Activated naive CD4-positive, alpha-beta T cell (primary cell): ENCODE measurements at places on chromosomes 2 and 18.

DNA sequence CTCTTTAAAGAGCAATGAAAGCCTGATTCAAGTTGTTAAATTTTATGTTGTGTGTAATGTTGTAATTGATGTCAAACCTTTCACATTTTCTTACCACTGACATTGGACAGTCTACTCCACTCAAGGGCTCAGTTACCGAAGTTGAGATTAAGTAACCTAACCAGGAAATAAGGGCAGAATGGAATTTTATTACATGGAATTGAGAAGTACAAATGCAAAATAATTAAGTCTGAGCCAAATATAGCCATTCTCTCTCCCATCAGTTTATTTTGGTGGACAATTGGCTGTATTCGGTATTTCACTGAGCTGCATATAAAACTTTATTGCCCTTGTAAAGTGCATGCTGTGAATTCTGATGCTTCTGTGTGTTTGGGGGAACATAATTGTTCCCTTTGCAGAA, 231.5 kb downstream of the TTC32 start:
- no peak for DNase-seq

DNA sequence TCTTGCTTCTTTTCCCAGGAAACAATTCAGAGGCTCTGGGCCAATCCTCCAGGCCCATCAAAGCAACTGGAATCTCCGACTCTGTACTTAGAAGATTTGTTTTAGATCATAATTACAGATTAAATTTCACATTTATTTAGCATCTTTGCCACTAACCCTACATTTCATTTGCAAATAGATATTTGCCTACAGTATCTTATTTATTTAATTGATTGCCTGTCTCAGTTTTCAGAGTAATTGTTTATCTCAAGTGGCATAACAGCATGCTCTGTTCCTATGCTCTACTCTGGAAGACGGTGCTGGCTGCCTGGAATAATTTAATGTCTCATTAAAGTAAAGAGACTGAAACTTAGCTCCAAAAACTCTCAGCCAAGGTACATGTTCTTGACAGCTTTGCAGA, 213.4 kb downstream of the HNMT start:
- DNase-seq = no peak

GRCh38 chr2:68512326-68512725, 44.9 kb downstream of the APLF start:
- no peak for DNase-seq

GRCh38 chr2:172693037-172693436, 42.6 kb upstream of the RAPGEF4 start:
- no peak for DNase-seq

DNA sequence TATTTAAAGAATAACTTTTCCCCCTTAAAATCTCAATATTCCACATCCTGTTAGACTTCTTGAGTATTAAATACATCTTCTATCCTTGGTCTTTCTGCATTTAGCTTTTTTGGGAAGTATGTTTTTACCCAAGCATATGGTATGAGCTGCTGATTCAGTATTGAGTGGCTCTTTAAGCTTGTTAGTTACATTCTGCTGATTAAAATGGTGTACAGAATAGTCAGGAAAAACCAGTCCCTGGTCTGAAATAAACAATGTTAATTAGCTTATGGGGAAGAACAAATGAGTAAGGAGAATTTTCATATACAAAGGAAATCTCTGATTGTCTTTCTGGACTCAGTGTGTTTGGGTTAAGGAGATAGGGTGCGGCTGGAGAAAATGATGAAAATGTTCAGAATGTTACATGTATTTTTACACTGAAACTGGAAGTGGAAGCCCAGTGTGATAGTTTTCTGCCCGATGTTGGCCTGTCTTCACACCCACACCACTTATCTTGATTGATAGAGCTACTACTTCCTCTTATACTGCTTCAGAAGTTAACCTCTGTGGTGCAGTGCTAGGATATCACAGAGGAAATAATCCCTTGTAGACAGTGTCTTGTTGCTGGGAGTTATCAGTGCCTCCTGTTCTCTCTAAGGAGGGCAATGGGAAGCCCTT, 84.0 kb downstream of the MSH2 start:
- no peak for DNase-seq

DNA sequence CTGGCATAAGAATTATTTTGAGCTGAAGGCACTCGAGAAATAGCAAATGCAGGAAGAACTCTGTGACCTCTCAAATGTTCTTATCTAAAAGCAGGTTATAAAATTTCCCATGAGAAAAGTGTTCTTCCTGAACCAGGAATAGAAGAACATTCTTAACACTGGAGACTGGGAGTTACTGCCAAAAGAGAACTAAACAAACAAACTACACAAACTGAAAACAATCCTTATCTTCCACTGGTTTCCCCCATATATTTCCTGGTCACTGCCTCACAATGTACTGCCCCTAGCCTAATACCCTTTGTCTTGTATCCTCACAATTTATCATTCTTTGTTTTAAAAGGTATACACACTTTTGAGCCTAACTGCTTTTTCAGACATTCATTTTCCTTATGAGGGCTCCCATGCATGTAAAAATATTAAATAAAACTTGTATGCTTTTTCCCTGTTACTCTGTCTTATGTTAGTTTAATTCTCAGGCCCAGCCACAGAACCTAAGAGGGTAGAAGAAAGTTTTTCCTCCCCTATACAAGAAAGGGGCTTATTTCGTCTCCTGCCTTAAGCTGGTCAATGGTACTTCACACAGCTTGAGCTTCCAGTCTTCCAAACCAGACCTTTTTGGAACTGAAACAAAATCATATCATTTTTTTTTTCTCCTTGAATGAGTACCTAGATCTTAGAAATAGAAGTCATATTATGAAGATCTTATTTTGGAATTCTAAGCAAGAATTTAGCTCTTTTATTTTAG, 110.6 kb downstream of the MSTN start:
- DNase-seq = no peak

DNA sequence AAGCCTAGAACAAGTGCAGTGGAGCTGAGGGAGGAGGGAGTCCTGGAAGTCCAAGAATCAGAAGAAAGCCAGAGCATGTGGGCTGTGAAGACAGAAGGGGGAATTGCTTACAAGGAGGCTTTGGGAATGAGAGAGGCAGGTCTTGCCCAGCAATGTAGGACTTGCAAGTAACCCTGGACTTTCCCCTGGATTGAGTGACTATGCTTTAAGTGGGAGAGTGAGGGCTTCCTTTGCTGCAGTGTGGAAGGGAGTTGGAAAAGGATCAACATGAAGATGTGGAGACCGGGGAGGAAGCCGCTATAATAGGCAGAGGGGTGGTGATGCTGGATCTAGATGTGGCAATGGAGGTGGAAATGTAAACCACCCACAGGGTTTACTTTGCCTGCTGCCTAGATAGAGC, 13.8 kb upstream of the SCYGR1 start:
- DNase-seq = no peak

DNA sequence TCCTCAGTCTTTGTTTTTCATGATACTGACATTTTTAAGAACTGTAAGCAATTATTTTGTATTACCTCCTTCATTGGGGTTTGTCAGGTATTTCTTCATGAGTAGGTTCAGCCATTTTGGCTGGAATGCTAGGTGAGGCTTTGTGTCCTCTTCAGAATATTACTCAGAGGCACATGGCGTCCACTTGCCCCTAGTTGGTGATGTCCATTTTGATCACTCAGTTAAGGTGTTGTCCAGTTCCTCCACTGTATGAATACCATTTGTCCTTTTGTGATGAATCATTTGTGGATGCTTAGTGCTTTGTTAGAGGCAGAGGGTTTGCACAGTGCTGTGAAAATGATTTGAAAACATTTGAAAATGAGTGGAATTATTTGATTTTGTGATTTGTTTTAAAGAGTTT, 4.7 kb downstream of the IL1RL2 start:
- no peak for DNase-seq

- no peak for DNase-seq
These were observed 78.0 kb downstream of the UPP2 start for GRCh38 chr2:158179660-158180059.

DNA sequence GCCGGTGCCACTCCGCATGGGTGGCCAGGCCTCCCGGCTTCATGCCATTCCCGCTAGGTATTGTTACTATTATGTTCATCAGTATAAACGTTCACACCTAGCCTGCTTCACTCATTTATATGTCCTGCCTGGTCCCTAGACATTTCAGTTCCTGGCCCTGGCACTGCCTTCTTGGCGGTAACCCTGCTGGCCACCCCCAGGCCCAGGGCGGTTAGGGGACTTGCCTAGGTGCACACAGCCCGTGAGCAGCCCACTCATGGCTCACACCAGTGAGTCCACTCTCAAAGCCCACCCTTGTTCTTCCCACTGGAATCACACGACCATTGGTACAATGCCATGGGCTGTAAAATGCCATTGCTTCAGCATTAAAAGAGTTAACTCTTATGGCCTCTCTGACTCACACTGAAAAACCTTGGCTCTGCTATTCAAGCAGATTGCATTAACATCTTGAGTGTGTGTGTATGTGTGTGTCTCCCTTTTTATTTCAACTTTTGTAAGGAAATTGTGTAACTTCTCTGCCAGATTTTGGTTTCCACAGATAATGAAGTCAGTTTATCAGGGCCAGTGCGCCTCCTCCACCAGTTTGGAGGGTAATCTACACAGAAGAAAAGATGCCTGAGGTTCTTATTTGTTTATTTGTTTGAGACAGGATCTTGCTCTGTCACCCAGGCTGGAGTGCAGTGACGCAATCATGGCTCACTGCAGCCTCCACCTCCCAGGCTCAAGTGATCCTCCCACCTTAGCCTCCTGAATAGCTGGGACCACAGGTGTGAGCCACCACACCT, 74.2 kb downstream of the RAB31 start:
- no peak for DNase-seq

DNA sequence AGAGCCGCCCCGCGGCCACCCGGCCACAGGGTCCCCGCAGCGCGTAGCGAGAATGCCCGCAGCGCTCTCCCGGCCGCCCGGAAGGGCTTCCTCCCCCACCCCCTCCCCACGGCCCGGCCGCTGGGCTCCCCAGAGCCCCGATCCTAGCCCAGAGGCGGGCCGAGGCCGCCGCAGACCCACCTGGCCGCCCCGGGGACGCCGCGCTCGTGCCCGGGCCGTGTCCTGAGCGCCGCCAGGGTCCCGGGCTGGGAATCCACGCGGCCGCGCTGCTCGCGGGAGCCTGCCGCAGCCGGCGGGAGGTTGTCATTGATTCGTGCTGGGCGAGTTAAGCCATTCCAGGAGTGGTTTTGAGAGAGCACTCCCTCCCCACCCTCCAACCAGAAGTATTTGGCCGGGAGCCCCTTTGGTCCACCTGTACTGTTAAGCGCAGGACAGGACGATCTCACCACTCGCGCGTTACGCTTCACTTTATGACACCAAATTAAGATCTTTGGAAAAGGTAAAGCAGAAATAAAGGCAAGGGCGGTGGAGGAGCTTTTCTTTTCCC, 206.4 kb upstream of the SMAD2 start:
- no peak for DNase-seq

GRCh38 chr2:102010902-102011301, 19.1 kb downstream of the IL1R2 start:
- DNase-seq = no peak

GRCh38 chr2:187447336-187447735, 716 bp downstream of the CALCRL start:
- DNase-seq = no peak

- DNase-seq = no peak
These were observed 102.0 kb upstream of the PPP1CB start for GRCh38 chr2:28649481-28650265.

GRCh38 chr18:9139400-9140039, 2.9 kb downstream of the ANKRD12 start:
- no peak for DNase-seq

GRCh38 chr2:237202288-237203030, 116.8 kb downstream of the COPS8 start:
- no peak for DNase-seq

DNA sequence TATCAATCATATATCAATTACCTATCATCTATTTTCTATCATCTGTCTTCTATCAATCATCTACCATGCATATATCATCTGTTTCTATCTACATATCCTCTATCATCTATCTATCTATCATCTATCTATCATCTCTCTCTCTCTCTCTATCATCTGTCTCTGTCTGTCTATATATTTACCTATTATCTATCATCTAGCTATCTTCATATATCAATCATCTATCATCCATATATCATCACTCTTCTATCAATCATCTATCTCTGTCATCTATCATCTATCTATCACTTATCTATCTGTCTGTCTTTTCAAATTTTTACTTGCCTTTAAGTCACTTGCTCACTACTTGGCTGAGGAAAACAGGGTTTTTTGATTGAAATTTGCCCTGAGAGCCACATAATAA, 592.3 kb downstream of the DCDC2C start:
- no peak for DNase-seq

- DNase-seq = no peak
These were observed 1048.4 kb downstream of the CNTNAP5 start for GRCh38 chr2:125073440-125073839.

DNA sequence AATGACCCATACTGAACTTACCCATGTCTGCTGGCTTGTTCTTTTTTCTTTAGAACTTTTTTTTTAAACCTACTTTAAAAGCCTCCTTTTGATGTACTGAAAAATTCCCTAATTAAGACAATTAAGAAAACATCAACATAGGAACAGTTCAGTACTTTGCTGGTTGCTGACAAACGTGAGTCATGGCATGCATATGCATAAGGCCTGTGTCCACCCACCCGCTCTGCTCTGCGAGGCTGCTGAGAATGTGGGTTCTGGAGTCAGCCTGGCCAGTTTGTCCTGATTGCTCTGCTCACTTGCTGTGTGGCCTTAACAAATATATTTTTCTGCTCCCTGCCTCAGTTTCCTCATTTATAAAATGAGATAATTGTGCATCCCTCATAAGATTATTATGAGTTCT, 27.3 kb downstream of the LAMA3 start:
- DNase-seq = no peak

GRCh38 chr2:223815186-223815883, 22.0 kb downstream of the AP1S3 start:
- no peak for DNase-seq

DNA sequence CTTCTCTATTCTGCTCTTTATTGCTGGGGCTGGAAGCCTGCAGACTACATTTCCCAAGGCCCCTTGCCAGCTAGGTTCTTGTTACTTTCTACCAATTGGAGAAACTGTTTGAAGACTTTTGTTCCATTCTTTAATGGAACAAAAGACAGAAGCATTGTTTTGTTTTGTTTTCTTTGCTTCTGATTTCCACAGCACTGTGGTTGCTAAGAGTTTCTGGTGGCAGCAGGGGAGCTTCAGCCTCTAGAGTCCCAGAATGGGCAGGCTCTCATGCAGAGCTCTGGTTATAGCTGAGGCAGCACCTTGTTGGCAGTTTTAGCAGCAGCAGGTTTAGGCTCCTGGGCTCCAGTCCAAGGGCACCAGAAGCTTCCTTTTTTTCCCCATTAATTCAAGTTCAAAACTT, 234.3 kb downstream of the ETAA1 start:
- no peak for DNase-seq

DNA sequence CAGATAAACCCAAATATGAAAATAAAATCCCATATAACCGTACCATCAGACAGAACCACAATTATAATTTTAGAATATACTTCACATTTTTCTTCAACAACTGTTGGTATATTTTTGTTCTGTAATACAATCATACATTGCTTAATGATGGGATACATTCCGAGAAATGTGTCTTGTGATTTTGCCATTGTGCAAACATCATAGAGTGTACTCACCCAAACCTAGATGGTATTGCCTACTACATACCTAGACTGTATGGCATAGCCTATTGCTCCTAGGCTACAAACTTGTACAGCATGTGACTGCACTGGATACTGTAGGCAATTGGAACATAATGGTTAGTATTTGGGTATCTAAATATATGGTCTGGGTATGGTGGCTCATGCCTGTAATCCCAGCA, 30.6 kb downstream of the MAPRE3 start:
- DNase-seq = no peak

GRCh38 chr2:212618636-212619035, 80.0 kb upstream of the ERBB4 start:
- no peak for DNase-seq

- no peak for DNase-seq
These were observed 49.6 kb upstream of the AMMECR1L start for GRCh38 chr2:127935337-127935736.
